ENCODE measurements at places on chromosomes 4 and X.

DNA sequence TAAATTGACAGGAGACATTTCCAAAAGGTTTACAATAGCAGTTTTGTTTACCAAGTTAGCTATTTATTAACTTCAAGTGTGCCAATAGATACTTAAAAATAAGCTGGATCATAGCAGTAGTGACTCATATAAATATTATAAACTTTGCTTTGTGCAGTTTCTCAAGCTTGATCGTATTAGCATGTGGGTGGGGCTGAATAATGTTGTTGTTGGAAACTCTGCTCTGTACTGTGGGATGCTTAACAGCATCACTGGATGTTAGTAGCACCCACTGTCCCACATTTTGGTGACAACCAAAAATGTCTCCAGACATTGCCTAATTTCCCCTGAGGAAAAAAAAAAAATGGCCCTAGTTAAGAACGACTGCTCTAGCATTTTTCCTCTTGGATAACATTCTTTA is 855.2 kb upstream of the ADGRL3 start:
- no peak for DNase-seq

DNA sequence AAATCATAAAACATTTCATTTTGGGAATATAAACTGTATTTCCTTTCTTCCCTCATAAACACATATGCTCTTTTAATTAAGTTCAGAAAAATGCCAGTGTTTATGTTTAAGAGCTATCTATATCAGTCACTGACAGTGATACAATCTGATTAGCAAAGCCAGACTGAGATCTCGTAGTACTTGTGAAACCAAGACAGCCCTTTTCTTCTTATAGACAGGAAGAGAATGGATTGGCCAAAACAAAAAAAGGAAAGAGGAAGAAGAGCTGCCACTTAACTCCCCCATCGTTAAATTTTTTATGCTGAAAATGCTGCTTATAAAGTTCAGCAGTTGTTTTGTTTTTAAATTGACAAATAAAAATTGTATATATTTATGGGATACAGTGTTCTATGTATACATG is 87.4 kb downstream of the PLAC1 start:
- DNase-seq = no peak

- DNase-seq = no peak
Measured at GRCh38 chr4:74263551-74263950, 44.7 kb upstream of the EPGN start.

DNA sequence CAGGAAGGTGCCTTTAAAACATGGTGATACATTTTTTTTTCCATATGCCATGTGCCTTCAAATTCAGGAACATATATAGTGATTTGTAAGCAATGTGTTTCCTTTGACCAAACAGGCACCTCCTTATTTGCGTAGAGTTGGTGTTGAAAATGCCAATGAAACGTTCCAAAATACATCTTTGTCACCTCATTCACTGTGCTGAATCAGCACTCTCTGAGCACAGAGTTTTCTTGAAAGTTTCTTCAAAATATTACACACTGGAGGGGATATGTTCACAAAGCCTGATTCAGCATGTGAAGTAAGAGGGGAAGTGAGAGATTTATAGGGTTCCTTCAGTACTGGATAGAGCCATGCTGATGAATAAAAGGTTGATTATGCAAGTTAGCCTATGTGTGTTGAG is 85.7 kb upstream of the PRR32 start:
- DNase-seq = no peak

DNA sequence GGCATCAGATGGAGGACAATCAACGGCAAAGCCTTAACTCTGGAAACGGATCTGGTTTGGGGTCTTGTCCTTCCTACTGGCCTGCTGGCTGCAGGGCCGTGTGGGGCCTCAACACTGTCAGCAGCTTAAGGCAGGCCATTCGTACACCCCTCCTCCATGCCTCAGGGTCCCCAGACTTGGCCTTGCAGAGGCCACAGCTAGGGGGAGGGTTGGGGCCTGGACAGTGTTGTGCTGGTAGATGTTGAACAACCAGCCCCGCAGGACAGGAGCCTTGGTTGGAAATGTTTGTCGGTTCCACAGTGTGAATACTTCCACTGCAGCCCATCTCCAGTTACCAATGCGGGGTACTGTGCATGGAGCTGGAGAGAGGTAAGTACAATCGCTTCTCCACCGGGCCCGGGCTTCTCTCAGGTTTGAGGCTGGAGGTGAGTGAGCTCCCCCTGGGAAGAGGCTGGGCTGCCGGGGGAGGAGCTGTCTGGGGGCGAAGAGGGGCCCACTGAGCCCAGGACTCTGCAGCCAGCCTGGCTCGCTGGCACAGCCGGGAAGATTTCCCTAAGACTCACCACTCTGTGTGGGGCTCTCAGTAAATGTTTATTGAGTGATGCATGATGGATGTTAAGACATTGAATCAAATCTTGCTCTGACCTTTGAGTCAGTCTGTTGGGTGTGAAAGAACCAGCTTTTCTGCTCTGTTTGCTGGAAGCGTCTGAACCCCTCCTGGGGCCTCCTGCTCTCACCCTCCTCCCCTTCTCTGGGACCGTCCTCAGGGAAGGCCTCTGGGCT is 19.7 kb upstream of the GPR78 start:
- DNase-seq = no peak

GRCh38 chrX:136694431-136695087 is 46.6 kb downstream of the CD40LG start:
- DNase-seq = no peak
